ENCODE measurements at places on chromosomes 2 and 18.

DNA sequence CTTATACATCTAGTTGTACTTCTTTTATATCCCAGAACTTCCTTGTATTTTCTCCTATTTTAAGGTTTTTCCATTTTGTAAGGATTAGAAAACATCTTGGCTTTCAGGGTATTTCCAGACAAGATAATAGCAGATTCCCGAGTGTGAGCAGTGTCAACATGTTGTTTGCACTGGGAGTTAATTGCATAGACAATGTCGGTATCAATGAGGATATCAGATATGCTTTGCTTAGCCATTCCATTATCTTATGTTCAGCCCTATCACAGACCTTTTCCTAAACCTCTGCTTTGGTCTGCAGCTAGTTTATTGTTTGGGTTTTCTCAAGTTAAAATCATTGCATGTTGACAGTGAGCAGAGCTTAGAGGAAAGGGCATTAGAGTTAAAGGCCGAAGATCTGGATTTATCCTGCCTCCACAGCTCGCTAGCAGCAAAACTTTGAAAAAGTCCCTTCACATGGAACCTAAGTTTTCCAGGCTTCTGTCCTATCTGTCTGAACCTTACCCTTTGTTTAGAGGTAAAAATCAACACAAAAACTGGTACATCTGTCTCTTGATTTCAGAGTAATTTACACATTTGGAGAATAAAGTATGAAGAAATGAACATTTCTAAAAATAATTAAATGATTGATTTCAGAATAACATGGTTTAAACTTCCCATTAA, 355.4 kb downstream of the KIAA1328 start:
- no peak for DNase-seq

DNA sequence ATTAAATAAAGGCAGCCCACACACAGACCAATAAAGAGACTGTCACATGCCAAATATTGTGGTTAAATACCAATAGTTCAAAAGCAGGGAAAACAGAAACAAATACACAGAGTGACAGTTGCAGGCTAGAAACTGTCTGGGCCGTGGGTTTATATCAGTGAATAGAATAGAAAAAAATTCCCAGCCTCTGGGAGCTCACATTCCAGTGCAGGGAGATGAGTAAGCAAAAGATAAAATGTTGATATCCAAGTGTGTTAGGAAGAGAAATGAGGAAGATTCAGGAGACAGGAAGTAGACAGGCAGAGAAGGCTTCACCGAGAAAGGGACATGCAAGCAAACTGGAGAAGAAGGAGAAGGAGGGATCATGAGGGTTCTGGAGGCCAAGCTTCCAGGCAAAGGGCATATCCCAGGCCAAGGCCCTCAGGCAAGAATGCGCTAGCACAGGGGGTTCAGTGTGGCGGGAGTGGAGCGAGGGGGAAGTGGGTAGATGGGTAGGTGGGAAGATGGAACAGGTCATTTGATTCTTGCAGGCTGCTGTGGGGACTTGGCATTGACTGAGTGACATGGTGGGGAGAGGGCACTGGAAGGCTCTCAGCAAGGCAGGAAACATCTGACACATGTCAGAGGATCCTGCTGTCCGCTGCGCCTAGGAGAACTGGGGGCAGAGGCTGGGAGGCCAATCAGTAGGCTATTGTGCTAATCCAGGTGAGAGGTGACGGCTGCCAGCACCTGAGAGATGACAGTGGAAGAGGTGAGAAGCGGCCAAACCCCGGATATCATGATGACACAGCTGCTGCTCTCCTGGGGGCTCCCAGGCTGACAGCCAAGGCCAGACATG, 89.2 kb downstream of the ZBTB7C start:
- no peak for DNase-seq

- no peak for DNase-seq
Observed at GRCh38 chr2:101677658-101678057, 19.8 kb upstream of the MAP4K4 start.

DNA sequence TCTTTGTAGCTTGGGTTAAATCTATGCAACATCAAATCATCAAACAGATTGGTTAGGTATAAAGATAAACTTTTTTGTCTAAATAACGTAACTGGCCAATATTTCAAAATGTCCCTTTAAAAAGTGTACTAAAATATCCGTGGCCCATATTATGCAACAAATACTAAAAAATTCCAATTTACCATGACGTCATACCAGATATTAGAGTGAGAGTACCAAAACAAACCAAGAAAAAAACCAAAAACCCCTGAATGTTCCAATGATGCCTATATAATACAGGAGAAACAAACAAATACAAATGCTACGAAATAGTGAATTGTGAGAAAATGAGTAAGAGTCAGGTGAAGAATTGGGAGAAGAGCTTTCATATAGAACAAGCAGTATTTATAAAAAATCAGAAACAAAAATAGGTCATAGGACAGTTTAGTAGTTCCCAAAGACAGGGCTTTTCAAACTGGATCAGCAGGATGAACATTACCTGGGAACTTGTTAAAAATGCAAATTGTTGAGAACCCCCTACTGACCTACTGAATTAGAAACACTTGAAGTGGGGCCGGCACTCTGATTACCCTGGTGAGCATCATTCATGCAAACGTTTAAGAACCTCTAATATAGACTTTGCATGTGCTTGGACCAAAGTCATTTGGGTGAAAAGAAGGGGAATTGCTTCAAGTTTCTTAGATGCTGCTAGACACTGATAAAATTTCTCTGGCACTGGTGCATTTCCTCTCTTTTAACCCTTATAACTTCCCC, 753.7 kb downstream of the DSC3 start:
- DNase-seq: no peak

- DNase-seq: no peak
Observed at GRCh38 chr2:190407246-190407661, 901 bp upstream of the MFSD6 start.

DNA sequence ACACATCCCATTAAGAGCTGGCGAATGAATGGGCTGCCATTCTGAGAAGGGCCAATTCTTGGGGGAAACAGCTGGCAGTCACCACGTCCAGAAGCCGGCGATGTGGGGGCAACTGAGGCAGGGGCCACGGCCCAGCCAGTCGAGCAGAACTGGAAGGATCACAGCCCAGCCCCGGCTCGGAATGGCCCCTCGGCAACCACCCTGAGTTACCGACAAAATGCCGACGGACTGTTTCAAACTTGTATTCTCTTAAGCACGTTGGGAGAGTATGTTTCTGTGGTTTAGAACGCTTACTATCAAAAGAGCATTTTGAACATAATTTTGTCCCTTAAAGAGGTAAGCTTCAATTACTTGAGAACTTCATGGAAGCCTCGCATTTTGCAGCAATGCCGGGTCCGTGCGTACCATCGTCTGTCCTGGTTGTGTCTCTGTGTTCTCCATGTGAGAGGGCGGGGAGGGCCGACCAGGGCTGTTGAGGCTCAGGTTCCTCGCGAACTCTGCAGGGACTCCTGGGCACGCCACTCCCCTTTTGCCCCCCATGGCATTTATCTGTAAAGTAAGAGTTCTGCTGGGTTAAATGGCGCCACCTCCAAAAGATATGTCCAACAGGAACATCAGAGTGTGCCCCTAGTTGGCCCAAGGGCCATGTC, 155.9 kb downstream of the TWIST2 start:
- DNase-seq: no peak

GRCh38 chr2:37201208-37201607, 4.9 kb downstream of the CEBPZOS start:
- no peak for DNase-seq

DNA sequence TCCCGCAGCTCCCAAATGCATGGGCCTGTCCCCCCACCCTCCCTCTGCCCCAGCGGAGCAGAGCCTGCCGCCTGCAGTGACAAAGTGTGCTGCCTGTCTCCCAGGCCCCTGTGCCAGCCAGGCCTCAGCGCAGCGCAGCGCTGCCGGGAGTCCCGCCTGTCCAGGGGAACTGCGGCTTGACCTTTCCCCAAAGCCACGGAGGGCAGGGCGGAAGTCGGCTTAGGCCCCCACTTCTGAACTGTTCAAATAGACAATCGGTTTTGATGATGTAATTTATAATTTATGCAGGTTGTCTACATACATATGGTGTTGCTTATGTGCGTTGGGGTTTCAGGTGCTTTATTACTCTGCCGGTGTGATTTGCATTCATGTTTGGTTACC, 7.1 kb downstream of the GBX2 start:
- no peak for DNase-seq

- no peak for DNase-seq
Observed at GRCh38 chr2:175464311-175464670, 282.8 kb upstream of the ATP5MC3 start.

- DNase-seq: no peak
Observed at GRCh38 chr18:40415176-40415791, 1539.8 kb upstream of the PIK3C3 start.

DNA sequence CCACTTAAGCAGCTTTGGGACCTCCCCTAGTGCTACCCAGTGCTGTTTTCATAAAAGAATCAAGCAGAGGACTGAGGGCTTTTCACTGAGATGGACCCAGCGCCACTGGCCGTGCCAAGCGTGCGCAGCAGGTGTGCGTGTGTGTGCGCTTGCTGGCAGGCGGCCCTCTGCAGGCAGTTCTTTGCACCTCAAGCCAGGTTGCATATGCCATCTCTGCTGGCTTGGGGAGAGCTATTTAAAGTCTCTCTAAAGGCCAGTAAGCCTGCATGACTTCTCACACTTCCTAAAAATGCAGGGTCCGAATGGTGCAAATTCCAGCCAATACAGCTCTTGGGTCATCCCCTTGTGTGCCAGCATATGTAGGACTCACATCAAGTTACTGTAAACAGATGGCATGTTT, 255.5 kb downstream of the RNF152 start:
- no peak for DNase-seq

DNA sequence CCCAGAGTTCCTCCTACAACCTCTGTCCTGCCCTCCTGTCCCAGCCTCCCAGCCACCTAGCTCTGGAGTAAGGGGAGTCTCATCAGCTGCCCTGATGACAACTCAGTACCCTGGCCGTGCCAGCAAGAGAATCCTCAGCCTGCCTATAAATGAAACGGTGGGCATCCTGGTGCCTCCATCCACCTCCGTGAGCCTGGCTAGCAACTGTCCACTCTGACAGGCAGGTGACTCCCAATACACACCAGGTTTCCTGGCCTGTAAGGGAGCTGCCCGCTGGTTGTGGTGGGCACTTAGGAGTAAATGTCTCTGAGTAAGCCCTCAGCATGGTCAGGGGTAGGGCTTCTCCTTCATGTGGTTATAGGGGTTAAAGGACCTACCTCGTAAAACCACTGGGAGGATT, 81.5 kb downstream of the XDH start:
- no peak for DNase-seq

GRCh38 chr2:33314541-33314940, 161.9 kb upstream of the RASGRP3 start:
- DNase-seq: no peak

DNA sequence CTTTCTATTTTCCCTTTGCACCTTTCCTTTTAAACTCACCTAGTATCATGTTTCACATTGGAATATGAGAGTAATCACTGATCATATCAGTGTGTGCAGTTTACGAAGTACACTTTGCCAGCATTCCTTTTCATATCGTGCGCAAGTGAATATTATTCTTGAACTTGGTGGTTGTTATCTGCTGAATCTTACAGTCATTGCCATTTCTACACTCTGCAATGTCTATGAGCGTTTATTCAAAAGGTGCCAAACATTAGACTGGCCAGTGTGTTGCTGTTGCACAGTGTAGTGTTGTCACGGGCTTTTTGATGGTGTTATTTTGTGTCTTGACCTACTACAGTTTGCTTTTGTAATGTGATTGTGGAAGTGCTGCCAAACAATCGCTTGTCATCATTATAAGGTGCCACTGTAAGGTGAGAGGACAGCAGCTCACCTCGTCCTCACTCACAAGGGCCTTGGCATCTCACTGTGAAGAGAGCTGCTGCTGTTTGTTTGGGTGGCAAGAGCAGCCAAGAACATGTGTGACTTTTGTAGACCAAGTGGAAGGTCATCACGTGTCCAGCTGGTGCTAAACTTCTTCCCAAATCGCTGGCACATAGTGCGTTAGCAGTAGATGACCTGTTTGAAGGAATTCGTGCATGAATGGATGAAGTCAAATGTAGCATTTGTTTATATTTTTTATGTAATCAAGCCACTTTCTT, 113.3 kb downstream of the MYO1B start:
- no peak for DNase-seq

DNA sequence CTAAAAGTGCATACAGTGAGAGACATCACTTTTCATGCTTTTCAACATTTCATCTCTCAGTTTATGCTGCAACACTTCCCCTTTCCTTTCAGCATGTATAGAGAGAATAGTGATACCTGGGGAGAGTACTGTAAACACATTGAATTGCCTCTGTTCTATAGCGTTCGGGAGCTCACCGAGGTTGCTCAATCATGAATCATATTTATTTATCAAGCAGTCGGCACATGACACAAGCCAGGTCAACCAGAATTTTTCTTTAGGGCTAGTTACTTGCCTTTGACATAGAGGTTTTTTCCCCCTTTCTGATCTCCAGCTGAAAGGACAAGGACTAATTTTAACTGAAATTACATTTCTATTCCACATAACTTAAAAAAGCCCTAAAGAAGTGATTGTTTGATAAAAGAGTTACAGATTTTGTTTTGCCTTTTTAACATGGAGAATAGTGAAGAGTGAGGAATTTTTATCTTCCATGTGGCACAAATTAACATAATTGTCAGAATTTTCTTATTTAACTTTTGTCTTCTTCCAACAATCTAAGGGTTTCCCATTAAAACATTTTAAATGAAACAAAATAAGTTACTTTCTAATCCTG, 690.9 kb upstream of the TMEFF2 start:
- no peak for DNase-seq

DNA sequence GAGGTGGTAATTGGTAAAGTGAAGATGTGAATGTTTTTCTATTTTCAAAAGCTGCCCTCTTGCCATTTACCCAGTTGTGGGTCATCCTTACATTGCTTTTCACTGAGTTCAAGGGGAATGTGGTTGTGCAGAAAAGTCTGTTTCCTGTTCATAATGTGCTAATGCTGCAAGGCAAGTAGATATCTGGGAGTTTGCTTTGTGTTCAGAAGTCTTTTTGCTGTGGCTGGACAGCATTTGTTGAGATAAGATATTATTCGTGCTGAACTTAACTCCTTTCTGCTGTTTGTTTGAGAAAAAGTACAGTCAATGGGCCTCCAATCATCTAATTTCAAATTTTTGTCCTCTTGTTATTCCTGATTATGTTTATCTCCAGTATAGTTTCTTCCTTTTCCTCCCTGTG, 263.2 kb downstream of the LTBP1 start:
- no peak for DNase-seq

DNA sequence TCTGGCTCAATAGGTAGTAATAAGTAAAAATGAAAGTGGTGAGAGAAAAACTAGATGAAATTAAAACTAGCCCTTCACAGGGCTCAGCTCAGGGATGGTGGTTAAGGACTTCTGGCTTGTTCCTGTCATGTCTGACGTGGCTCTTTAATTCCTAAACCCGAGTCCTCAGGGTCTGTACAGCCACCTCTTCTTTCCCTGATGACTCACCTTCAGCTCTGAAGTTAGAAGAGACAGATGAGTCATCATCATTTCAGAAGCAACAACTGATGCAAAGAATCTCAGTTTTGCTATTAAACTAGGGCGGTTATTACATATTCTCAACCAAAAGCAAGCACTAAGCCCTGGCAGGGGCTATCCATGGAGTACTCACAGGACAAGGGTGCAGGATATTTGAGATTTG, 24.0 kb upstream of the ITGB6 start:
- peak; percentile 67 for DNase-seq

GRCh38 chr2:207051385-207051965, 112.2 kb downstream of the CPO start:
- no peak for DNase-seq

Data from GM12878 (cell line).